ENCODE measurements at places on chromosomes 2 and 18.

DNA sequence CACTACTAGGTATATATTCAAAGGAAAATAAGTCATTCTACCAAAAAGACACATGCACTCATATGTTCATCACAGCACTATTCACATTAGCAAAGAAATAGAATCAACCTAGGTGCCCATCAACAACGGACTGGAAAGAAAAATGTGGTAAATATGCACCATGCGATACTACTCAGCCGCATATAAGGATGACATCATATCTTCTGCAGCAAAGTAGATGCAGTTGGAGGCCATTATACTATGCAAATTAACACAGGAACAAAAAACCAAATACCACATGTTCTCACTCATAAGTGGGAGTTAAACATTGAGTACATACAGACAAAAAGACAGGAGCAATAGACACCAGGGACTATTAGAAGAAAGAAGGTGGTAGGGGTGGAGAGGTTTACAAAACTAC lies 412.1 kb upstream of the CWC22 start:
- no peak for DNase-seq

DNA sequence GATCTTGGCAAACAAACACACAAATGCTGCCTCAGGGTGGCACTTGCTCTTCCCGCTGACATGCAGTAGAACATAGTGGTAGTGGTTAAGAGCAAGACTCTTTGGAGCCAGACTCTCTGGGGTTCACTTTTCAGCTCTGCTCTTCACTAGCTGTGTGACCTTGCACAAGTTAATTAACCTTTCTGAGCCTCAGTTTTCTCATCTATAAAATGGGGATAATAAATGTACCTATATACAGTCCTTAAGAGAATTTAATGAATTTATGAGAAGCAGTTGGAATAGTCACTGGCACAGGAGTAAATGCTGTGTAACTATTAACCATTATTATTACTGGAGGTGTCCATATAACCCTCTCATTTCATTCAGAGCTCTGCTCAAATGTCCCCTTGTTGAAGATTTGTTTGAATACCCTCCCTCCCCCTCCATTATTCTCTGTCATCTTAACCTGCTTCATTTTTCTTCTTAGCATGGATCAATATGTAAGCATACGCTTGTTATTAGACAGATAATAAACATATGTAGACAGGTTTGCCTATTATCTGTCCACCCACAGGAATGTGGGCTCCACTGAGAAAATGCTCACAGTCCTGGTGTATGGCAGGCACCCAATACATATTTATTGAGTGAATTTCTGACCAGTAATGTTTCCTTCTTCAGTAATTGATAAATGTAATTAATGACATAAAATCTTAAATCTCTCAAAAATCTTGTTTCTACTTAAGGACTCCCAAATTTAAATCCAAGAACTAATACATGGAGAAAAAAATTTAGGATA lies 64.5 kb downstream of the TSPYL6 start:
- DNase-seq, result no peak

- no peak for DNase-seq
Observed at GRCh38 chr2:239464166-239465016, 63.6 kb upstream of the HDAC4 start.

DNA sequence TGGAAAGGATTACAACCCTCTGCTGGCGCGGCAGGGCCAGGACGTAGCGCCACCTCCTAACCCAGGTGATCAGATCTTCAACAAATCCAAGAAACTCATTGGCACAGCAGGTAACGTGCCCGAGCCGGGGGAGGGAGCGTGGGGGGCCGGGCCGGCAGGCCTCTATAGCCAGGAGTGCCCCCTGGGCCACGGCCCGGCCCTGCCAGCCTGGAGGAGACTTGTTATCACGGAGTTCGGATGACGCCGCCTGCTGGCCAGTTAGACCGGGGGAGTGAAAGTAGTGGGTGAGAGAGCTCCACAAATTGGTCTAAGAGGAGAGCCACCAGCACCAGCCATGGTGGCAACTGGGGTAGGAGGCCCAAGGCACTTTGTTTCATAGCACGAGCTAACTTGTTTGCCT lies 8.6 kb upstream of the TMEM214 start:
- DNase-seq, result no peak

DNA sequence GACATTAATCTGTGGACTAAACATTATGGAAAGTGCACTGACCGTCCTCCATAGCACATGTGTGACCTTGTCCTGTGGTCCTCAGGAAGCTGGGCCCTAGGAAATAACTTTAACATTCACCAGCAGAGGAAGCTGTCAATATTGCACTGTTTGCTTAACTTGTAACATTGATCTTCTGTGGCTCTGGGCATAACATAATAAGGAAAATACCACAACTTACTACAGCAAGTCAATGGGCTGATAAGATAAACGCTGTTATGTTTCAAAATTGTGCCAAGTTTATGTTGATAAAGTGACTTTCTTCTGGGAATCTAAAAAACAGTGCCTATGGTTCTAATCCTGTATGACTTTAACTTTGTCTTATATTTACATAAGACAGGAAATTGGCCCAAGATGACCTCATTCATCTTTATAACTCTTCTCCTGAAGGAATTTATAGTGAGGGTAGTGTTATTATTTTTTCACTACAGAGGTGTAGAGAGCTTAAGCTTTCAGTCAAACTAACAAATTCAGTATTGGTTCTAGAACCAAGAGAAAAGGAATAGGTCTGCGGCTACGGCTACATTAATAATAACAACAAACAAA lies 113.7 kb upstream of the MAP4K3 start:
- DNase-seq, result no peak

DNA sequence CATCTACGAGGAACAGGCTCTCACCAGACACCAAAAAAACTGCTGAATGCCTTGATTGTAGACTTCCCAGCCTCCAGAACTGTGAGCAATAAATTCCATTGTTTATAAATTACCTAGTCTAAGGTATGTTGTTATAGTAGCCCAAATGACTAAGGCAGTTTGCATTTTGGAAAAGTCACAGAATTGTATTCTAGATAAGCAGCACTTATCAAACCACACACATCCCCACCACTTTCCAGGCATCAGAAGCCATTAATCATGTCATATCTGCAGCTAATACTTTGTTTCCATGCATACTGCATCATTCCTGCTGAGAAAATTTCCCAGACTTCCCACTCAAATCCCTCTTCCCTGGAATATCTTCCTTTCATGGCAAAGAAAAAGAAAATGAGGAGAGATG lies 187.2 kb downstream of the INO80D start:
- no peak for DNase-seq

DNA sequence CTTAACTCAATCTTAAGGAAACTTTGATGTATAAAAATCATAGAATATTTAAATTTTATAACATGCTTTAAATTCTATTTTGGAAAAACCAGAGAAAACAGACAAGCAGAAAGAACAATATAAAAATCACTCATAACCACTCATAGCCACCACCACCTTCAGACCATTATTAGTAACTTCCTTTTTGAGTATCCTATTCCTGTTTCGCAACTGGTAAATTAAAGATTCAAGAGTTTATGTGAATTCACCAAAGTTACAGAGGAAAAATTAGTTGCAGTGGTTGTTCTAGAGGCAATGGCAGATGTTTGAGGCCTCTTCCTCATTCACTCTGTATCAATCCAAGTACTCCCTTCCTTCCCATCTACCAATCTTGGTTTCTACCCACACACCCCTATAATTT lies 49.3 kb upstream of the PROKR1 start:
- no peak for DNase-seq

GRCh38 chr18:70355620-70356385 lies 67.0 kb downstream of the SOCS6 start:
- no peak for DNase-seq

GRCh38 chr2:7725171-7725849 lies 808.1 kb downstream of the RNF144A start:
- DNase-seq, result no peak

DNA sequence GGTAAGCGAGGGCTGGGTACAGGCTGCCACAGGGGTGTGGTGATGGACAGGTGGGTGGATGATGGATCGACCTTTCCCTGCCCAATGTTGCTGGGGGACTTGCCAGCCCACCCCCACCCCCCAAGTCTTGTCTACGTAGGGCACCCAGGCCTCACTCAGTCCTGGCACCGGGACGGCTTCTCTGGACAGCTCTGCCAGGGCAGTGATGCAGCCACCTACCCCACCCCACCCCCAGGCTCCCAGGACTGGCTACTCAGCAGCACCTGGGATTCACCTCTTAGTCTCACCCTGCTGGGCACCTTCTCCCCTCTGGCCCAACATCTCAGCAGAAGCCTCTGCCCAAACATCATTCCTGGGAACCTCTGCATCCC lies 55.7 kb downstream of the ANKMY1 start:
- no peak for DNase-seq

GRCh38 chr18:61984349-61984748 lies 91.5 kb upstream of the RNF152 start:
- no peak for DNase-seq

DNA sequence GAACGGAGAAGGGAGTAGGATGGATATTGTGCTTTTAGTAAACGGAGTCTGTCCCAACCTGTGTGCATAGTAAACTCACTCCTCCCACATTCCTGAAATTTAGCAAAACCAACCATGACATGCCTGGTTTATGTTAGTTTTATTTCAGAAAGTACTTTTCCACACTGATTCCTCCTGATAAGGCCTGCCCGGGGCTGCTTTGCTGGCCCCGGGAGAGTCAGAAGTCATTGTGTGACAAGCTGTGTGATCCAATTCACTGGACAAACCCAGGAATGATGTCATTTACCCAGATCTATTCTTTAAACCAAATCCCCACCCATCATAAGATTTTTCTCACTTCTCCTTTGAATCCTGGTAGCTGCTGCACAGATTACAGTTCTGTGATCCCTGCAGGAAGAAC lies 109.0 kb downstream of the SETBP1 start:
- no peak for DNase-seq

DNA sequence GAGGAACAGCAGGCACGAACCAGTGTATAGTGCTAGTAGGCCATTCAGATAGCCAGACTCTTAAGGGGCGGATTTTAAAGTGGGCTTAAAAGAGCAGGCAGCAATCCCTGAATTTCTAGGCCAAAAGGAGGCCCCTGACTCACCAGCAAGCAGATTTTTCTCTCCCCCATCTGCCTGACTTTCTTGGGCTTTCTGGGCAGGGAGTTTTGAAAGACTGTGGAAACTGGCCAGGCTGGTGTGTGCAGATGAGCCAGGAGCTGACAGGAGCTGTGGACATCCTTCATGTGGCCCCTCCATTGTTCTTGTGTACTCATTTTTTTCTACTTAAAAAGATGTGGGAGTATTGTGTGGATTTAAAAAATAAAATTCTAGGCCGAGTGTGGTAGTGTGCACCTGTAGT lies 59.0 kb downstream of the GLI2 start:
- DNase-seq, result no peak

DNA sequence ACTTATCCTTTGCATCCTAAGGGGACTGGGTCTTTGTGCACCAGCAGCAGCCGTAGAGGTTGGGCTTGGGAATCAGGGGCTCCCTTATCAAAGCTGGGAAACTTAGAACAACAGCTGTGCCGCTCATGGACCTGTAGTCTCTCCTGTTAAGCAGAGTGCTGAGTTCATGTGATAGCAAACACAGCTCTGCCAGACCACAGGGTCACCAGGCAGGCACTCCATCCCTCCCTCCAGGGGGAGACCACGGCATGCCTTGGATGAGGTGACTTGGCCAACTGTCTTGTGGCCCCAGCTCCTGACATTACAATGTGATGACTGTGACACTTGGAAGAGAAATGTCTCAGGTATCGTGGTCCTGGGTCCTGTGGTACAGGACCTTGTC lies 60.0 kb downstream of the DGKD start:
- no peak for DNase-seq

DNA sequence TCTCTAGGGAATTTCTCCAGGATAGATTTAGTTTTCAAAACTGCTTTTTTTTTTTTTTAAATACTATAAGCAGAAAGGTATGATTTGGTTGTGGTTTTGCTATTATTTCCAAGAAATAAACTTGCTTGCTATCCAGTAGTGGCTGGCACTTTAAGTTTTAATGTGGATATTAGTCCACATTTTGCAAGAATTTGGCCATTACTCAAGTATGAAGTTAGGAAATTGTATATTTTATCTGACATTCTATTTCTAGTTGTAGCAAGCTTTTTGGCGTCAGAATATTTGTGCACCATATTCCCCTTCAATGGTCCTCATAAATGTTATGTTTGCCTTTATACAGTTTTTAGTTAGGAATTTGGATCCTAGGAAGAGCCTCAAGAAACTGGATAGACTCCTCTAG lies 226.3 kb downstream of the ZNF521 start:
- DNase-seq, result no peak

DNA sequence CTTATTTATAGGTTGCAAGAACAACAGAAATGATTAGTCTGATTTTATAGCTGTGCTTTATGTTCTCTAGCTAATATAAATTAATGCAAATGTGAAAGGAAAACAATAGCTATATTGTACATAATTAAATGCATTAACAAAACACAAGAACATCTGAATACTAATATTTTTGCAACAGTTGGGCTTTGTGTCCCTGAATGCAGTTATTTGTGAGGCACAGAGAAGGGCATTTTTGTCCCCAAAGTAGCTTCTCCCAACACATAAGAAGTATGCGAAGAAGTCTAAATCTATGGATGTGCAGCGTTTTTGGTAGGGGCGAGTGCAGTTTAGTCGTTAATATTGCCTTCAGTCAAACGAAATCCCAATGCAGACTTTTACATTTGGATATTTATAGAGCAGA lies 110.0 kb downstream of the MBP start:
- DNase-seq, result no peak

GRCh38 chr18:26702086-26702485 lies 153.7 kb upstream of the KCTD1 start:
- no peak for DNase-seq

Measured in stimulated activated CD4-positive, alpha-beta T cell treated with anti-CD3 and anti-CD28 coated beads, Interleukin-2, amount 100 ng/mL, for 24 hours (primary cell).